ENCODE measurements at places on chromosomes 6 and 20.

GRCh38 chr6:111228094-111228493 is 140.8 kb downstream of the SLC16A10 start:
- no peak for DNase-seq

DNA sequence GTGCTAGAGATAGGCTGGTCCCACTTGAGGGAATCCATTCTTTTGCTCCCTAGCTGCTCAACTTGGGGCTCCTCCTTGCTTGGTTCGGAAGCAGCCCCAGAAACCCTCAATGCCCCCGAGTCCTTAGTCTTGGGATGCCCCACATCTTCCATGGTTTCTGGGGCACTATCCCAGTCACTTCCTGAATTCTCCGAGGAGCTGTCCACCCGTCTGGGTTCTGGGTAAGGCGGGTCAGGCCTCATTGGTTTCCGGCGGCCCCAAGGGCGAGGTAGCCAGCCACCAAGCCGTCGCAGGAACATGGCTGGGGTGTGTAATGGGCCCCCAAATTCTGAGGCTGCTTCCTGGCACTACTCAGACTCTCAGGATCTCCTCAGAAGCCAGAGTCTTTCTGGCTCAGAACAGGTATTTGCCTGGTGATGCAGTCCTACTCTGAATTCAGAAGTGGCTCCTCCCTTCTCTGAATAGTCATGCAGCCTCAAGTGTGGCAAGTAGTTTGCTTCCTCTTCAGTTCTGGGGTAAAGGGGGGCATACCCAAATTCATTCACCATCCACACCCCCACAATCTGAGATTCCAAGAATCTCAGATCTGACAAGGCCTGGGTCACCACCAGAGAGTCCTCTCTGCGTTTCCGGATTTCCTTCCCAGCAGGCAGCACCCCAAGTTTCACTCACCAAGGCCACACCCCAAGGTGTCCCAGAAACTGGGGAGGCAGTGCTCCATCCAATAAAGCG is 763 bp downstream of the C6orf47 start:
- no peak for DNase-seq

DNA sequence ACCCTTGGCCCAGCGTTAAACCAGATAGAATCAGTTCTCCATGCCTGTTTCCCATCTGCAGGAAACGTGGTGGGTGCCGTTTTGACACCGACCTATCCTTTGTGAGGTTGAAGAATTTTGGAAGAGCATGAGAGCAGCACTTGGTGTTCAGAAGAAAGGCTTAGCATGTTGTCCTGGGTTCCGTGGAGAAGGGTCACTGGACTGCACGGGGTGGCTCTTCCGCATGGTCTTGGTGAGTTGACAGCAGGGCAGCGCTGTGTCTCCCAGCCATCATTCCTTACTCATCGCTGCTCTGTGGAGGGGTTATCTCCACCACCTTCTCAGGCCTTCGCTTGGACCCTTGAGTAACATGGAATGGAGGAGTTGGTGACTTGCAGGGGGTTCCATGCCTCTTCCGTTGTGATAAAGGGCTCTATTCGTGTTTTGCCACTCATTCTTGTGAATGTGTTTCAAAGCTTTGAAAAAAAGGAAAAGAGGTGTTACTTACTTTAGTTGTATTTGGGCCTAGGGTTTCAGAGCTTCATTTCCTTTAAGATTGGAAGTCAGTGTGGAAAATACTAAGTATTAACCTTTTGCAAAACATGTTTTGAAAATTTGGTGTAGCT is 8.2 kb downstream of the HIVEP1 start:
- no peak for DNase-seq

GRCh38 chr6:147260091-147260490 is 55.9 kb downstream of the STXBP5 start:
- no peak for DNase-seq

GRCh38 chr20:35716330-35716729 is 17.1 kb downstream of the ROMO1 start:
- DNase-seq: no peak

DNA sequence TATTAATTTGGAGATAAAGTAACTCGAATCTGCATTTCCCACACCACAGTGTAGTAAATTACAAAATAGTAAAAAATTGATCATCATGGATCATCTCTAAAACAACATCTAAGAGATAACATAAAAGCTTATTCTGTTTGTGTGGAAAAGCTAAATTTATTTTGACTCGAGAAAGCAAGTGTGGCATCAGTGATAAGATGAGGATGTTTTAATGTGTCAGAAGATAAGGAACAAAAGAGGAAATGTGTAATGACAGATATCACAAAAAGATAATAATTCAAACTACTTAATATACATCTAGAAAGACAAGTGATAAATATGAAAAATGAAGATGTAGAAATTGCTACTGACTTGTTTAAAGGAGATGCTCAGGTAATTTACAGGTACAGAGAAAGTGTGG is 74.1 kb downstream of the DNAH8 start:
- DNase-seq: no peak

- DNase-seq: no peak
These were observed 102.6 kb downstream of the TULP4 start for GRCh38 chr6:158414851-158415262.

DNA sequence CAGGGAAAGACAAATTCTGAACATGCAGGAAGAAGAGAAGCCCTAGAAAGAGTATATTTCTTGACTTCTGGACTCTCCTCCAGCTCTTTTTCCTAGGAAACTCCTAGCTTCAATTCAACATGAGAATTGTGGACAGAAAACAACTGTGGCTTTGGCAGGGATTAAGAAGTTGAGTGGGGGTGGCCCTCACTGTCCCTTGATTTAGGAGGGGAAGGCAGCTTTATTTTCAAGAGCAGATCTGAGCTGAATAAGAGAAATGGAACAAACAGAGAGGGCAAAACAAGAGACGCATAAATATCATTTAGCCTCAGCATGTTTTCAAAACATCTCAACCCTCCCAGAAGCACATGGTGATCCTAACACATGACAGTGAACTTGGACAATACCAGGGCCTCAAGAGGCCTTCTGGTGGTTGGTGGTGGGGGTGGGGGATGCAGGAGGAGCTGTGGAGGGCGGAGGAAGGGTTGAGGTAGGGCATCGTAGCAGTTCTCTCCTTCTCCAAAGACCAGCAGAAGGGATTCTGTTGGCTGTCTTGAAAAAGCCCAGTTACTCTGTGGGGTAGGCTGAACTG is 21.1 kb upstream of the TAGAP start:
- DNase-seq: no peak

DNA sequence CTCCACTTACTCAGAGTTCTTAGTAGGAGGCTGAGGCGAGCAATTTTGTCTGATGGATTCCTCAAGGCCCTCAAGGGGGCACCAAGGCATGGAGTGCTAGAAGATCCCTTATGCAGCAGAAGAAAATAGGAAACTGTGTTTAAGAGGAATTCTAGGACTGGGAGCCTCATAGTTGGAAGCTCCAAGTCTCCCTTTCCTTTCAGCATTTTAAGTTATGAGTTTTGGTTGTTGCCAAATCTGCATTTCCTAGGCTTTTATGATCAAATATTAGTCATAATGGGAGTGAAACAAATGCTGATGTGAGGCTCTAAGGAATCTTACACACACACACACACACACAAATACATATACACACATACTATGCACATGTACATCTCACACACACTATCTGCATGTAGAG is 714.0 kb downstream of the UTRN start:
- no peak for DNase-seq

GRCh38 chr20:4326195-4327065 is 311.1 kb upstream of the RNF24 start:
- no peak for DNase-seq

DNA sequence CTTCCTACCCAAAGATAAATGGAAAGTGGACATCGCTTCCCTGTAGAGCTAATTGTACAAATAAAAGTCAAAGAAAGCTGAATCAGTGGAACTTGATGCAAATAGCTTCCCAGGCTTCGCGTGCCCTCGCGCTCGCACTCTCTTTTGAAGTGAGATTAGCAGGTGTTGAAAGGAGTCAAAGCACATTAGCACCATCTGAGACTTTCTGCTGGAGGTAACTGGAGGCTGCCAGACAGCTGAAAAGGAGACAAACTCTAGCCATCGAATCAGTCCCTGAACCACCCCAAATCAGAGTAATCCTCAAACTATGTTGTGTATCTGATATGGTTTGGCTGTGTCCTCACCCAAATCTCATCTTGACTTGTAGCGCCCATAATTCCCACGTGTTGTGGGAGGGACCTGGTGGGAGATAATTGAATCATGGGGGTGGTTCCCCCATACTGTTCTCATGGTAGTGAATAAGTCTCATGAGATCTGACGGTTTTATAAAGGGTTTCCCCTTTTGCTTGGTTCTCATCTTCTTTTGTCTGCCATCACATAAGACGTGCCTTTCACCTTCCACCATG is 23.7 kb downstream of the SULF2 start:
- DNase-seq: no peak

- no peak for DNase-seq
These were observed 601.2 kb downstream of the DHX35 start for GRCh38 chr20:39563349-39563748.

GRCh38 chr6:152720974-152721373 is 23.3 kb downstream of the MYCT1 start:
- DNase-seq: no peak

- peak; percentile 12 for DNase-seq
These were observed at the start of gene EPM2A for GRCh38 chr6:145735356-145736165. Gene EPM2A, minus strand, starts transcription at chr6:145735520. Its CDS starts 22 bp downstream, at chr6:145735498.

DNA sequence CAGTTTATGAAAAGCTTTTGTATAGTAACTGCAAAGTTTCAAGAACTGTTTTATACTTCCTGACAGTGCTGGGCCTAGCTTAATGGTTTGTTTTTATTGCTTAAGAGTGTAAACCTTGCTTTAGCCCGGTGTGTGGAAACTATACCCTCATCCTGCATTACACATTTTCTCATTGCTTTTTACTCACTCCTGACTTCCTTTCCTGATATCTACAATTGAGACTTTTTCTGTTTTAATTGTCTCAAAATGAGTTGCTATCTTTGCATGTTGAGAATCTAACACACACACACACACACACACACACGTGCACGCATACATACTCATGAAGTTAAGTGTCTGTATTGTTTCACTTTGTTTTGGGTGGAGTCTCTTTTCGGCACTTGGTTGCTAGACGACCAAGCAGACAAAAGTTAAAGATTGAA is 16.7 kb downstream of the BMP2 start:
- DNase-seq: no peak

- DNase-seq: no peak
These were observed 746 bp upstream of the PRND start for GRCh38 chr20:4720977-4721349.

- no peak for DNase-seq
These were observed 184.1 kb downstream of the MBOAT1 start for GRCh38 chr6:20028143-20028542.

- DNase-seq: no peak
These were observed 1.0 kb downstream of the KHDC3L start for GRCh38 chr6:73363537-73363875.

- peak; percentile 34 for DNase-seq
These were observed 47.2 kb downstream of the TRERF1 start for GRCh38 chr6:42404484-42404883.

- DNase-seq: no peak
These were observed 171.5 kb downstream of the QKI start for GRCh38 chr6:163585932-163586437.

- DNase-seq: no peak
These were observed 24.7 kb upstream of the HINT3 start for GRCh38 chr6:125931733-125932450.

DNA sequence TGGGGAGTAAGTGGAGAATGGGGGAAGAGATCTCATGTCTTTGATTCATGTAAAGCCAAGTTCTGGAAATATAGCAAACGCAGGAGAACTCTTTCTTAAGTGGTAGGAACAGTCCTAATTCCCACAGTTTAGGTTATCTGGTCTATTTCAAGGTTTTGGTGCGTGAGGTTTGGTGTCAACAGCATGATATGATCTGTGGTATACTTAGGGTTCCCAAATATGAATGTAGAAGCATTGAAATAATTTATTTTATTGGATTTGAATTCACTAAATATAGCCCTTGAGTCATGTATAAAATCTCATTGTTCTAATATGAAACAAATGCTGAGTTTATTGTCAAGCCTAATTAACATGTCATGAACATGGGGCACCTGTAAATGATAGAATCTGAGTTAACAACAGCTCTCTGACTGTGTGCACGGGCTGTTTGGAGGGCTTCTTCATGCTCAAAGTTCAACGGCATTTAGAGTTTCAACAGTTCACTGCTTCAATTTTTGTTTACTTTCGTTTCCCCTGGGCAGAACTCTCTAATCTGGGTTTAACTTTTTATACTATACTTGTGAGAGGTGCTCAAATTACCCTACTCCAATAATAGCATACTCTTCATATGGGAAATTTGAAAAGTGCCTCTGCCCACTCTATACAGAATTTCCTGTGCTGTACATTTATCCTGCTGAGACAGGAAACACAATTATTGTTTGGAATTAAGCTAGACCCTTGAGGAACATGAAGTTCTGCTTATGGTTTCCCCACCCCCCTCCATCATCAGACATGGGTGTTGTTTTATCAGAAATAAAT is 236.3 kb upstream of the ZNF217 start:
- DNase-seq: no peak
